ENCODE measurements at places on chromosomes 16 and 17. TPM values are rescaled to one million over a fixed set of nuclear protein-coding genes. Genes with fewer than 3 reads are reported as not detected.
A peak's percentile ranks its signal among the peaks of the same experiment; 100 is the strongest.

ATP6V0D1 gene
- total RNA-seq: 18.2 TPM

SLC47A1 gene
- not detected for total RNA-seq

MYH13 gene
- not detected for total RNA-seq

CARD14 gene
- 0.11 TPM for total RNA-seq

TM4SF5 gene
- not detected for total RNA-seq

ASIC2 gene
- total RNA-seq: not detected

PPM1E gene
- total RNA-seq: 0.07 TPM

TMC6 gene
- total RNA-seq: 213 TPM

ZNF174 gene
- total RNA-seq: 6.9 TPM

SNAI3 gene
- total RNA-seq: 5.3 TPM

DNA sequence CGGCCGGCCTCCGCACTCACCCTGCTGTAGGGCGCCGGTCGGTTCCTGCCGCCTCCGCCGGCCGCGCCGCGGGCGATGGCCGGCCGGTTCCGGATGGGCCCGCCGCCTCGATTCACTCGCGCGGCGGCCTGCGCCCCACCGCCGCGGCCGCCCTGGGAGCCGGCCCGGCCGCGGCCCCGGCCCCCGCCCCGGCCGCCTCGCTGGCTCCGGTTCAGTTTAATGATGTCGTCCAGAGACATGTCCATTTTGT, 158 bp downstream of the ALYREF start:
- H3K36me3 ChIP-seq: peaks cover 48% of the 10 kb centered on the region
- no peaks in the 10 kb centered on the region for H3K27me3 ChIP-seq
- H3K4me3 ChIP-seq: peak overlapping the region; percentile 89
- peak overlapping the region; percentile 99 for H3K27ac ChIP-seq

DNA sequence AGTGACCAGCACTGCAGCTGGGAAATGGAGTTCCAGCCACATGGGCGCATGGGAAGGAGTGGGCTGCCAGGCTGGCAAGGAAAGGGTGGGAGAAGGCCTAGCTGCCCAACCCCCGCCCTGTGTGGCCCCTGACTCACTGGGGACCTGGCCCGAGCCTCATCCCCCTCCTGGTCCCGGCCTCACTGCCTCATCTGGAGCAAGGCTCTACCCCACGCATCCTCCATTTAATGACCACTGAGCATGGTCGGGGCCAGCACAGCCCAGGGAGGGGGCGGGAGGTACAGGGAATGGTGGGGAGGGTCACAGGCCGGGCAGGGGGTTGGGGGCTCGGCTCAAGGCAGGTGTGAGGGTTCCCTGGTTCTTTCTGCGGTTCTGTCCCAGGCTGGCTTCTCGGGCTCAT, 16.1 kb downstream of the SPNS2 start:
- H3K27ac ChIP-seq: no peak overlapping the region
- no peaks in the 10 kb centered on the region for H3K27me3 ChIP-seq

- DNase-seq: no peak
- H3K4me1 ChIP-seq: no peaks in the 10 kb centered on the region
- peaks cover 13% of the 10 kb centered on the region for H3K27me3 ChIP-seq
- no peak overlapping the region for H3K4me3 ChIP-seq
Measured at GRCh38 chr16:55555436-55555835, 11.0 kb upstream of the CAPNS2 start.

DNA sequence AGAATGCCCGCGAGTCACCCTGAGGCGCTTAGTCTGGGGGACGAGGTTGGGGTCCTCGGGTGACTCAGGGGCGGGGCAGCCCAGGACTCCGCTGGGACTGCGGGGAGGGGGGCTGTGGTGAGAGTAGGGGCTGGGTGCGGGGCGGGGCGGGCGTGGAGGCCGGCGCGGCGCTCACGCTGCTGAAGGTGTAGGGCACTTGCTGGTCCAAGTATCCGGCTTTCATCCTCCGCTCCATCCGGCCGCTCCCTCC, 832 bp downstream of the ETV4 start:
- peak overlapping the region; percentile 76 for H3K4me3 ChIP-seq
- H3K27ac ChIP-seq: no peak overlapping the region
- no peaks in the 10 kb centered on the region for H3K36me3 ChIP-seq
- H3K27me3 ChIP-seq: peaks cover 40% of the 10 kb centered on the region
- peak; percentile 38 for DNase-seq

DNA sequence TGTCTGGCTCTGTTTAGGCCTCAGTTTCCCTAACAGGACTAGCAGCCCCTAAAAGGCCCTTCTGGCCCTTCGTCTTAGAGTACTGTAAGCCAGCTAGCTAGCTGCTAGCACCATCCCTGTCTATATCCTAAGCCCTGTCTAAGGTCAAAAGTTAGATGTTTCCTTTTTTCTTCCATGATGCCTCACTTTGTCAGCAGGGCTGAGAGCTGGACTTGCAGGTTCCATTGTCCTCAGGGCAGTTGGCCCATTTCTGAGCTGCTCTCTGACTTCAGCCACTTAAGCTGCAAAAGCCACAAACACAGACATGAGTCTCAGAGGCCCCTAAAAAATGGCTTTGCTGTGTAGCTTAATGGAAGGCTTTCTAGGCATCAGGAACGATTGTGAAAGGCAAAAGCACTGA, 187.7 kb downstream of the CBLN1 start:
- H3K36me3 ChIP-seq: no peaks in the 10 kb centered on the region
- H3K27ac ChIP-seq: no peak overlapping the region
- H3K4me1 ChIP-seq: no peaks in the 10 kb centered on the region
- no peaks in the 10 kb centered on the region for H3K27me3 ChIP-seq
- no peak for DNase-seq

DNA sequence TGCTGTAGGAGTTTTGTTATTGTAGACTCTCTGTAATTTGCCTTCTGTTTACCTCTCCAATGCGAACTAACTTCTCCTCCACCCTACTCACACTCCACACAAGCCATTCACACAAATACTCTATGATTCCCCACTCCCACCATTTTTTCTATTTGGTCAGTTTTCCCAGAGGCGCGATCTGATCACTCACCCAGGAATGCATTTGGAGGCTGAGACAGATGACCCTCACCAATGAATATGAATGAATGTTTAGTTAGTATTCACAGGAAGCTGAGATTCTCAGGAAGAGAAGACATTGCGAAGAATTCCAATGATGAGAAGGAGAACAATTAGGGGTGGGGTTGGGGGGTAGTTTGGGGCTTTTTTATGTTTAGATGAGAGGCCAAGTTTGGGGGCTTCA, 10.5 kb upstream of the ANKFN1 start:
- H3K27me3 ChIP-seq: no peaks in the 10 kb centered on the region
- no peaks in the 10 kb centered on the region for H3K36me3 ChIP-seq
- no peak overlapping the region for H3K4me3 ChIP-seq

GRCh38 chr16:4591191-4591590, 23.5 kb downstream of the UBALD1 start:
- no peaks in the 10 kb centered on the region for H3K27me3 ChIP-seq
- H3K27ac ChIP-seq: no peak overlapping the region
- no peaks in the 10 kb centered on the region for H3K4me1 ChIP-seq
- no peaks in the 10 kb centered on the region for H3K36me3 ChIP-seq

DNA sequence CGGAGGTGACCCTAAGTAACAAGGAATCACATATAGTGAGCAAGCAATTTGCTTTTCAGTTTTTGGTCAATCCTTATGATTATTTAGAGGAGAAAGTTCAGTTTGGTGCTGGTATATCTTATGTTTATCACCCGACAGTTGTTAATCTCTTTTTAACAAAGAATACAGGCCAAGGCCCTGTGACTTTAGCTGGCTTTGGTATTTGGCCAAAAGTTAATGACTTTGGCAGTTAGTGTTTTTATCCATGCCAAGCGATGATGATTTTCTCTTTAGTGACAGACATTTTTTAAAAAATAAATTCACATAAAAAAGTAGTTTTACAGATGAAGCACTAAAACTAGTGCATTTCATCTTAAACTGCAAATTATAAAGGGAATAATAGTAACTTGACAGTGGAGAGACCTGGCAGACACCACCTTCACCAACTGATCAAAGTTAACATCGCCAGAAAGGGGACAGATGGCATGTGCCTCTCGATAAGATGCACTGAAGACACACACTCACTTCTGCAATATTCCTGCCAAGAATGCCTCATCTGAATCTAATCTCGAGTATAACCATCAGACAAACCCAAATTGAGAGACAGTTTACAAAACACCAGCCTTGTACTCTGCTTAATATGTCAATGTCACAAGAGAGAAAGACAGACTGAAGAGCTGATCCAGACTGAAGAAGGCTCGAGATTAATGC, 6.9 kb downstream of the DEXI start:
- H3K27me3 ChIP-seq: no peaks in the 10 kb centered on the region
- no peak for DNase-seq
- H3K4me1 ChIP-seq: peaks cover 71% of the 10 kb centered on the region
- no peak overlapping the region for H3K27ac ChIP-seq
- no peak overlapping the region for H3K4me3 ChIP-seq
- H3K36me3 ChIP-seq: peaks cover 42% of the 10 kb centered on the region

- no peaks in the 10 kb centered on the region for H3K4me1 ChIP-seq
- H3K36me3 ChIP-seq: no peaks in the 10 kb centered on the region
- H3K4me3 ChIP-seq: no peak overlapping the region
- H3K27ac ChIP-seq: no peak overlapping the region
Measured at GRCh38 chr17:68004201-68004600, 7.9 kb upstream of the C17orf58 start.

GRCh38 chr17:20157001-20157310, 147.8 kb downstream of the SPECC1 start:
- no peak for DNase-seq
- peak overlapping the region; percentile 76 for H3K4me3 ChIP-seq
- no peak overlapping the region for H3K27ac ChIP-seq
- peaks cover 6% of the 10 kb centered on the region for H3K4me1 ChIP-seq

- no peaks in the 10 kb centered on the region for H3K27me3 ChIP-seq
- H3K36me3 ChIP-seq: peaks cover 1% of the 10 kb centered on the region
- no peak overlapping the region for H3K4me3 ChIP-seq
- H3K27ac ChIP-seq: no peak overlapping the region
- no peaks in the 10 kb centered on the region for H3K4me1 ChIP-seq
- DNase-seq: no peak
Measured at GRCh38 chr17:58310511-58311428, 17.8 kb downstream of the TSPOAP1 start.

DNA sequence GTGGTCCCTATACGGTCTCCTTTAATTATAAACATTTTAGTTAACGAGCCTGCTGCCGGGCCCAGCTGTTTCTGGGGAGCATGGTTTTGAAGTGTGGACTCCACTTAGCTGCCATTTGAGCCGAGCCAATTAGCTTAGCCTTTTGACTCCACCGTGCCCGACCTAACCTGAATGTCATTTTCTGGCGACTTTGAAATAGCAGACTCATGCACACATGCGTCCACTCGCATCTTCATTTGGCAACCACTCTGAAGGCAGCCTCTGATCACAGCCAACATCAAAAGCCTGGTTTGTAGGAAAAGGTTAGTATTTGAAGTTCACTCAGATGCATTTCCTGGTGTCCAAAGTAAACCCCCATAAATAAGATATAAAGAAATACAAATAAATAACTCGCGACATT, 16.8 kb downstream of the AXIN2 start:
- DNase-seq: no peak
- no peak overlapping the region for H3K27ac ChIP-seq
- H3K36me3 ChIP-seq: peaks cover 17% of the 10 kb centered on the region
- peaks cover 10% of the 10 kb centered on the region for H3K4me1 ChIP-seq
- H3K27me3 ChIP-seq: no peaks in the 10 kb centered on the region

DNA sequence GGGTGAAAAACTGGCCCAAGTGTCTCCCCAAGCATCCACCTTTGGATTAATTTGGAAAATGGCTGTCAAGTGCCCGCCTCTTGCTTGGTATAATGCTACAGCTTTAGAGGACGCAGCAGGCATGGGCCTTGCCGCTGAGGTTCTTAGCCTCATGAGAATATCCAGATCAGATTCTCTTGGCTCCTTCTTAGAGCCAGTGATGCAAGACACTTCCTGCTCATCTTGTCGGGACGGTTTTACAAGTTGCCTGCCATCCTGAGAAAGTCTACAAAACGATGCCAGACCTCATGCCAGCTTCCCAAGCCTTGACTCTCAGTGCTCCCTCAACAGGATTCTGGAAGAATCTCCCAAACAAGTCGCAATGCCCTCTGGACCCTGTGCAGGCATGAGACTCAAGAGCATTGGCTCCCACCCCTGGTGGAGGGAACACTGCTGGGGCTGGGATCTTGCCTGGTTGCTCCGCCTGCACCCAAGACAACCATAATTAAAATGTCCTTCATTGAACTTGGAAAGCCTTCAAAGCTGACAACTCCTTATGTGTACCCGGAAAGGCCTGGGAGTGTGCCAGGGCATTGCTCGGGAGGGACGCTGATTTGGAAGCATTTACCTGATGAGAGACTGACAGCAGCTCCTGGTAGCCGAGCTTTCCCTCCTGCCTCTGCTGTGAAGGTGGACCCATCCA, 25.8 kb upstream of the STH start:
- no peaks in the 10 kb centered on the region for H3K36me3 ChIP-seq
- no peak overlapping the region for H3K4me3 ChIP-seq
- DNase-seq: no peak
- H3K27ac ChIP-seq: no peak overlapping the region

GRCh38 chr17:31586946-31587345, 195.5 kb downstream of the RAB11FIP4 start:
- no peaks in the 10 kb centered on the region for H3K36me3 ChIP-seq
- H3K27ac ChIP-seq: no peak overlapping the region

- peak overlapping the region; percentile 29 for H3K4me3 ChIP-seq
- peak overlapping the region; percentile 13 for H3K27ac ChIP-seq
- H3K27me3 ChIP-seq: no peaks in the 10 kb centered on the region
- peaks cover 36% of the 10 kb centered on the region for H3K4me1 ChIP-seq
Measured at GRCh38 chr16:28277537-28278388, 14.6 kb upstream of the SBK1 start.

DNA sequence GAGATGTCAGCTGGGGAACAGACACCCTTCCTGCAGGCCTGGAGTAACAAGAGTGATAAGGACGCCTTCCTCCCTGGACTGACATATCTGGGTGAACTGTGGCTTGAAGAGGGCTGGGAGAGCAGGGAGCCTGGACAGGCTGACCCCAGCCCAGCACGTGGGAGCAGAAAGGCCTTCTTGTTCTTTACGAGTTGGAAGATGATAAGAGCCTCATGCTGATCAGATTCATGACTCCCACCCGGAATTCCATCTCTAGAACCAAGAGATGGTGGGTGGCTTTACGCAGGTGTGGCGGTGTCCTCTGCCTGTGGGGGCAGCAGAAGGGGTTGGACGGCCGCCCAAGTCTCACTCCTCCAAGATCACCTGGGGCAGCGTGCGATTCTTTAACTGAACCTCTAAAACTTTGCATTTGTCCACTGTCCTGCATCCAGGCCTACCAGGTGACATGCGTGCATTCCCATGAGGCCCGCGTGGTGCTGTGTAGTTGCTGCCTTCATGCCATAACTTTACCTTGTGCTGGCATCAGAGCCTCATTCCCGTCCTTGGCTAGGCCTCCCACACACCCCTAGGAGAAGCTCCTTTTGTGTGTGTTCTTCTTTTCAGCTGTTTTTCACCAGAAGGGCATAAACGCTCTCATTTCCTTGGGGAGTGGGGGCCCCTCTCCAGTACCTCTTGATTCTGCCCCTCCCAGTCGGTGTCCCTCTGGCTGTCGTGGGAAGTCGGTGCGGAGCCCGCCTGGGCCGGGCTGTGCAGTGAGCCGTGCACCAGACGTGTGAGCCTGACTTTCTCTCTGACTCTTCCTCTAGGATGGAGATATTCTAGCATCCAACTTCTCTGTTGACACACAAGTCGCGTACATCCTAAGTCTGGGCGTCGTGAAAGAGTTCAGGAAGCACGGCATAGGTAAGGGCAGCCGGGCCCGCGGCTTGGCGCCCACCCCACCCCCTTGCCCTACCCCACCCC, 13.3 kb downstream of the C16orf90 start:
- DNase-seq: no peak
- H3K4me1 ChIP-seq: peaks cover 13% of the 10 kb centered on the region
- H3K4me3 ChIP-seq: no peak overlapping the region
- no peaks in the 10 kb centered on the region for H3K27me3 ChIP-seq

GRCh38 chr16:10367616-10368188, 18.2 kb upstream of the ATF7IP2 start:
- no peak overlapping the region for H3K27ac ChIP-seq
- H3K4me3 ChIP-seq: no peak overlapping the region
- DNase-seq: no peak
- H3K27me3 ChIP-seq: no peaks in the 10 kb centered on the region

- H3K4me3 ChIP-seq: no peak overlapping the region
- no peak for DNase-seq
Measured at GRCh38 chr17:66959641-66960375, 4.7 kb upstream of the CACNG4 start.
